ENCODE measurements at places on chromosomes 11 and 22.

- DNase-seq = no peak
Observed at GRCh38 chr11:2816941-2817421, 68.6 kb downstream of the CDKN1C start.

DNA sequence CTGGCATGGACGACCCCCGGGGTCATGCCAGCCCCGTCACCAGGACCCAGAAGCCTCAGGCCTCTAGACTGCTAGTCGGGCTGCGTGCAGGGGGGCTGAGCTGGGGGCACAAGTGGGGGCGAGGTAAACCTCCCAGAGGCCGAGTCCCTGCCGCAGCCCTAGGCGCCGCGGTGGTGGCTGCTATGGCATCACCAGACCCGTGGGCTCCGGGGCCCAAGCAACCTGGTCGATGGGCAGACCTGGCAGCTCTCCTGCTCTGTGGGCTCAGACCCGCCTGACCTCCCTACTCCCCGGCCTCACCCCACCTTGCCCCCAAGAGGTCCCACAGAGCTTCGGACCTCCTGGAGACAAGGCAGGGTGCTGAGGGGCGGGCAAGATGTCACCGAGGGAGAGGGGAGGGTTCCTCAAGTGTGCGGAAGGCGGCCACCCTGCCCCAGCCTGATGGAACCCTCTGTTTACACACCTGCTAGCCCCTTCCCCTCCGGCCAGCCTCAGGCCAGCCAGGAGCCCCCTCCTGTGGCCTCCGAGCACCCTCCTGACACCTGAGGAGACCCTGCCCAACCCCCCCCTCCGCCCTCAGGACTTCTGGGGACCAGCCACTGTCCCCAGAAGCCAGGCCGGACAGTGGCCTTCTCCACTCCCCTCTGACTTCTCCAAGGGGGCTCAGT, 9.4 kb downstream of the IGF2 start:
- no peak for DNase-seq

- no peak for DNase-seq
Observed at GRCh38 chr11:85672105-85672902, 7.4 kb upstream of the CREBZF start.

- DNase-seq = no peak
Observed at GRCh38 chr22:17451316-17451715, 82.1 kb downstream of the CECR2 start.

- DNase-seq = no peak
Observed at GRCh38 chr11:2374456-2375201, 2.5 kb upstream of the CD81 start.

- DNase-seq = peak; percentile 100
Observed at GRCh38 chr11:71927820-71928736, at the start of gene XNDC1N. XNDC1N (minus strand) TSS chr11:71928594; CDS start chr11:71923353, 5,241 bp downstream.

DNA sequence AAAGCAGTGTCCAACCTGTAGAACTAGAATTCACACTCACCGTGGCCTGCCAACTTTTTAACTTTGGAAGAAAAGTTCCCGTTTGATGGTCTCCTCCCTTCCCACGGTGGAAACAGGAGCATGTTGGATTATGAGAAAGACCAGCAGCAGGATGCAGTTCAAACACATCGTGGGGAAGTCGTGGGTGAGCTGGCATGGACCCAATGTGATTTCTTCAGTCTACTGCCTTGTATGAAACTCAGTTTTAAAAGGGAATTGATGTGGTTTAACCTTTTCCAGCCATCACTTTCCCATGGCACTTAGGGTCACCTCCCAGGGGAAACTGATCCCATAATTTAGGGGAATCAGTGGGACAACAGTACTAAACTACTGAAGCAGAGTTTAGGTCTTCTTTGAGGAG, 318.3 kb downstream of the CADM1 start:
- no peak for DNase-seq

All from KG1 (cell line).